Stimulated activated CD4-positive, alpha-beta T cell treated with anti-CD3 and anti-CD28 coated beads, Interleukin-1b, Interleukin-23, amount 100 ng/mL, for 1 hour (primary cell): ENCODE measurements at places on chromosomes 2 and 18.

DNA sequence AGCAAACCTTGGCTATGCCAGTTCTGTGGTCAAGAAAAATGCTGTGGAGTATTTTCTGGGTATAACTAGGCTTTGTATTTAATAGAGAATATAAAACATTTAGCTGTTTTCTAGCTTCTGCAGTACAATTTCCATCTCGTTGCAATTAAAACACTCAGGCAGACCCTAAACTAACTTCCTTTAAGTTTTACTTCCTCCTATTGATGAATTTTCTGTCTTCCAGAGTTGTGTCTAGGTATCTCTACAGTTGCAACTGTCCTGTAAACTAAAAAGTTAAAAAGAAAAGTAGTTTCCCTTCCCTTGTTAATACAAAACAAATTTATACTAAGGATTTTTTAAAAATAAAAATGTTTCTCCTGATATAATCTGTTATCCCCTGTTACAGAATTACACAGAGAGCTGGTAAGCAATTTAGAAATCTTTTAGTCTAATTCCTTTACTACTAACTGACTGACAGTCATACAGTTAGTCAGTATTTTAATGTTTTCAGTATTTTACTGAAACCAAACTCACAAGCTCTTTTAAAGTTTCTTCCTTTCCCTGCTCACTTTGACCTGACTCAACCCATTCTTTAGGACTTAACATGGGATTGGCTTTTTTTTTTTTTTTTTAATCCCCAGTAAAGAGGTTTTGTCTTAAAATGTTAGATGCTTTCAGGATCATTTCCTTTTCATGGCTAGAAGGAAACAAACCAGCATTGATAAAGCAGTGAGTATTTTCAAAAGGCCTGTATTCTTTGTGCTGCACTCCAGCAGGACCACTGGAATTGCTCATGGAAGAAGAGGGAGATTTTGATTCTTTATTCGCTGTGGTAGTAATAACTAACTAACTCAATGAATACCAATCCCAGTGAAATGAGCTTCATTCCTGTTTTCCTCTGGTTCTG is 22.9 kb downstream of the ITGAV start:
- DNase-seq = no peak

- DNase-seq = no peak
These were observed 74.7 kb upstream of the MAP4K3 start for GRCh38 chr2:39511605-39512433.

DNA sequence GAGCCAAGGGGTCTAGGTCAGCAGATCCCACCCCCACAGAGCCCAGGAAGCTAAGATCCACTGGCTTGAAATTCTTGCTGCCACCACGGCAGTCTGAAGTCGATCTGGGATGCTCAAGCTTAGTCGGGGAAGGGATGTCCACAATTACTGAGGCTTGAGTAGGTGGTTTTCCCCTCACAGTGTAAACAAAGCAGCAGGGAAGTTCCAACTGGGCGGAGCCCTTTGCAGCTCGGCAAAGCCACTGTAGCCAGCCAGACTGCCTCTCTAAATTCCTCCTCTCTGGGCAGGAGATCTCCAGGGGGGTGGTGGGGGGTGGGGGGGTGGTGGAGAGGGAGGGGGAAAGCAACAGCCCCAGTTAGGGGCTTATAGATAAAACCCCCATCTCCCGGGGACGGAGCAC is 419.5 kb downstream of the NUP35 start:
- no peak for DNase-seq

DNA sequence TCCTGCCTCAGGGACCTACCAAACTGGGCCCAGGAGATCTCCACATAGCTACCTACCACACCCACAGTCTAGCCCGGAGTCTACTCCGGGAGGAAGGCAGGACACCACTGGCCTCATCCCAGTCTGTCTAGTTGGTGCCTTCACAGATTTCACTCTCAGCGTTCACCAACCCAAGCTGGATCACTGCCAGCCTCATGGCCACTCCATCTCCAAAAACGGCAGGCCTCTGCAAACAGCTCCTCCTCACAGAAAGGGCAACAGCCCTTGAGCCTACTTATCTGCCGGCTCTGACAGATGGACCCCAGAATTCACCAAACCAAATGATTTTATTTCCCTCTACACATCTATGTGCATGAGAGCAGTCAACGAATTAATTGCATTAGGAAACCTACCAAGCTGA is 61.3 kb downstream of the NCKAP5 start:
- DNase-seq = no peak

- no peak for DNase-seq
These were observed 1.5 kb downstream of the C18orf54 start for GRCh38 chr18:54359233-54359632.
